ENCODE measurements at places on chromosomes 7 and 10.

DNA sequence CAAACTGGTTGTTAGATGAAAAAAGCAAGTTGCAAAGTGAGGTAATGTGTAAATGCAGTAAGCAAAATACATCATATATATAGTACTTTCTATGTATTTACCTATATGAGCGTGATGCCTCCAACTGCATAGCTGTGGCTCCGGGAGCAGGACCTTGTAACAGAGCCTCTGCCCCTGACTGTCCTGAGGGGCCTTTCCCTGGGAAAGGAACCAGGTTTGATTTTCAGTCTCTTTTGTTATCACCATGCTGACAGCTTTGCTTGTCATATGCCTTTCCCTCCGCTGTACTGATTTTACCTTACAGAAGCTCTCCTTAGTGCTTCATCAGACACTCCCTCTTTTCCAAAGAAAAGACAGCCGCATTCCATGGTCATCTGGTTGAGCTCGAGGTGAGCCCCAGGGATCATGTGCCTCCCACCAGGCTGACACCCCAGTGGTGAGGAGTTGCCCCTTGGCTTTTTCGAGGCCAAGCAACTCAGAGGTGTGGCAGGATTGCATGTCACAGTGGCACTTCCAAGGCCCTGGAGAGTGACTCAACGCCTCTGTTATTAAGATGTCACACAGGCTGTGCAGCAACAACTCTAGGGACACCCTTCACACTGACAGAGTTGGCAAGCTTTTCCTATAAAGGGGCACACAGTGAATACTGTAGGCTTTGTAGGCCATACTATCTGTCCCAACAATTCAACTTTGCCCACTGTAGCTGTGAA lies 78.9 kb downstream of the ALOX5 start:
- no peak for DNase-seq

- DNase-seq = no peak
Measured at GRCh38 chr10:58556516-58557165, 44.0 kb downstream of the BICC1 start.

DNA sequence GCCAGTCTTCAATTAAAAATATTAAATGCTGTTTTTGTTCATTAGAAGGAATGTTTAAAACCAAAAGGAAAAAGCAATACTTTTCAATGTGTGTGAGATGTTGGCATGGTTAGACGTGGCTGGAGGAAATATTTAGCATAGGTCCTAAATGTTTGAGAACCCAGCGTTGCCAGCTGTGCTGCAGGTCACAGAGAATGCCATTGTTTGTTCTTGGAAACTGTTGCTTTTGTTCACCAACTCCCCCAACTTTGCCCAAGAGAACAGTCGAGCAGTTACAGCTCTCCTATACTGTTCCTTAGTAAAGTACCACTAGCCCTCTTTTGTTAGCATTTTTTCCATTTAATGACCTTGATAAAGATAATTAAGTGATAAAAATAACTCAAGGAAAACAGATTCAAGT lies 44.5 kb upstream of the ELMO1 start:
- no peak for DNase-seq

DNA sequence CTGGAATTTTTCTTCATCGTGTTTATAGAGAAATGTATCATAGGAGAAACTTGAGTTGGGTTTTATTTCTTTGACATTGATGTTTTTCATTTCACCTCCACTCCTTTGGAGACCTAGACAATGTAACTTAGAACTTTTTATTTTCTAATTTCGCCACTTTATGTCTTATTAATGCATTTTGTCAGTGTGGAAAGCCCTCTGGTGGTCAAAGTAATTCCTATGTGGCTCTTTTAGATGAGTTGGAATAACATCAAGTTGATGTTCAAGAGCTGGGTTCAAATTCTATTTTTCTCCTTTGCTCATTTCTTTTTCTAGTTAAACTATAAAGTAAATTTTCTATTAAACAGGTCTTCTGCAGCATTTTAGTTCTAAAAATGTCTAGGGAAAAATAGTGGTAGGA lies 478.6 kb downstream of the LRMDA start:
- DNase-seq = peak; percentile 33

GRCh38 chr10:28127881-28128280 lies 129.0 kb upstream of the ODAD2 start:
- DNase-seq = no peak

GRCh38 chr10:123912466-123912865 lies 20.9 kb upstream of the CPXM2 start:
- no peak for DNase-seq

GRCh38 chr7:50978633-50979215 lies 196.0 kb upstream of the GRB10 start:
- DNase-seq = peak; percentile 5

GRCh38 chr7:152076940-152077933 lies 51.8 kb downstream of the GALNT11 start:
- peak; percentile 87 for DNase-seq

DNA sequence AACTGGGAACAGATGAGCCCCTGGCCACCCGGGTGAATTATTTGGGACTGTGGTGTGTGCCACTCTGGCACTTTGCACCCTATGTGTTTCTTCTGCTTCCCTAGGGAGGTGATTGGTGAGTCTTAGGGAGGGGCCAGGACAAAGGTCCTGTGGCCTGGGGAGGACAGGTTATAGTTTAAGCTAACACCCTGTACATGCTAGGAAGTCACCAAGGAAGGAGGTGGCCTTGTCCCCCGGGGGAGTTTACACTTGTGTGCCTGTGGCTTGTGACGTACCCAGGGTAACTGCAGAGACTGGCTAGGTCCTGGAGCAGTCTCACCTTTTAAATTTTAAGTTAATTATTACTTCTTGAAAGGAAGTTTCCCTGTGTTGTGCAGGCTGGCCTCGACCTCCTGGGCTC lies 196.2 kb downstream of the BAMBI start:
- DNase-seq = peak; percentile 65

- no peak for DNase-seq
Measured at GRCh38 chr7:15874774-15875173, 188.3 kb upstream of the MEOX2 start.

GRCh38 chr10:2700626-2701305 lies 366.6 kb upstream of the PFKP start:
- no peak for DNase-seq

DNA sequence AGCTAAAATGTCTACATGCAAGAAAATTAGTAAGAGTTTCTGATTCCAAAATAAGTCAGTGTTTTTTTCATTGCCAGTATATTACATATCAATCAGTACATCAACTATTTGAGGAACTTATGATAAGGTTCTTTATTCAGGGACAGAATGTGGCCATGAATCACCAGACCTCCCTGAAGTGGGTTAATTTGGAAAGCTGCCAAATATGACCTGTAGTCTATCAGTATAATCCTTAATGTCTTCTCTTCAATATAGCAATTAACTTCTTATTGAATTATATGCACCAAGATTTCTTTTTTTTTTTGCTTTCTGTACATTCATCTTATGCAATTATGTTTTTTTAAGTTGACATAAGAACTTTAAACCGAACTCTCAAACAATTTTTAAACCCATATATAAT lies 714.5 kb upstream of the POT1 start:
- peak; percentile 44 for DNase-seq

- no peak for DNase-seq
Measured at GRCh38 chr10:132461683-132462231, 64.8 kb downstream of the PWWP2B start.

GRCh38 chr7:84508606-84509005 lies 314.0 kb upstream of the SEMA3A start:
- no peak for DNase-seq

GRCh38 chr7:10439027-10439426 lies 534.6 kb upstream of the PHF14 start:
- DNase-seq = no peak

GRCh38 chr10:2972216-2972615 lies 95.1 kb upstream of the PFKP start:
- DNase-seq = no peak

DNA sequence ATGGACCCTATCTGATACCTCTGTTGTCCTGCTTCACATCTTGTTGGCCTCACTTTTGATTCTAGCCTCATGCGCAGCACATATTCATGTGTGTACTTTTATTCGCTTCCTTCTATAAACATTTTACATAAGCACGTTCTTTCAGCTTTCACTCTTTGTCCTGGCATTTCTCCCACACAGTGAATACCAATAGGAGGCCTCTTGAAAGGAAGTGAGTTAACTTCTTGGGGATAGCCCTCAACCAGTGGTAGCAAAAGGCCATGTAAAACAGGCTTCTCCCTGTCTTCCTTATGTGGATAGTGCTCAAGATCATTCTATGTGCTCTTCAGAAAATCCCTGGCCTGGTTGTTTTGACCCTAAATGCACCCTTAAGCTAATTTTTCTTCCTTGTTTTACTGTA lies 633.9 kb upstream of the MBL2 start:
- no peak for DNase-seq

DNA sequence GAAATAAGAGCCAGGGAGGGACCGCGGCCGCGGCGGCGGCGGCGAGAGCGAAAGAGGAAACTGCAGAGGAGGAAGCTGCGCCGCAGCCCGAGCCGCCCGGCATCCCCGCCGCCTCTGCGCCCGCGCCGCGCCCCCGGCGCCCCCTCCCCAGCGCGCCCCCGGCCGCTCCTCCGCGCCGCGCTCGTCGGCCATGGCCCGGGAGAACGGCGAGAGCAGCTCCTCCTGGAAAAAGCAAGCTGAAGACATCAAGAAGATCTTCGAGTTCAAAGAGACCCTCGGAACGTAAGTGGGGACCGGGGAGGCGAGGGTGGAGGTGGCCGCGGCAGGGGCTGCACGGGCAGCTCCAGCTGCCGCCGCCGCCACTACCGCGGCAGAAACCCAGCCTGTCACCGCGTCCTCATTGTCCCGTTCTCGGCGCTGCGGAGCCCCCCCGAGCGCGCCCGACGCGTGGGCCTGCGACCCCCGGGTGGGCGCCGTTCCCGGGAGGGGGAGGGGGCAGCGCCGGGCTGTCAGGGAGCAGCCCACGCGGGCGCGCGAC lies 351 bp downstream of the CAMK1D start:
- no peak for DNase-seq

- DNase-seq = no peak
Measured at GRCh38 chr10:93967756-93968155, 26.0 kb upstream of the PLCE1 start.

DNA sequence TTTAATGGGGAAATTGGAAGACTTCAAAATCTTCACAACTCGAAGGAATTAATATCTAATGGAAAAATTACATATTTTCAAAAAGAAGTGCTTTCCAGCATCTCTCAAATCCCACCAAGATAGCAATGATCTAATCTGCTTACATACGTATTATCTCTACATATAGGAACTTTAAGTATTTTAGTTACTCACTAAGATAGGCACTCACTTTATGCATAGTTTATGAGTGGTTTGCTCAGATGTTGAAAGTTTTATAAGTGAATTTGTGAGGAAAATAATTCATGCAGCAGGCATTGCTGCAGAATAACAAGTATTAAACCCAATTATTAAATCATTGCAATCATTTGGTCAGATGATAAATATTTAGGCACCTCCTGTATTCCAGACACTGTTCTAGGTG lies 2.3 kb upstream of the CYTH3 start:
- no peak for DNase-seq
